ENCODE measurements at places on chromosomes 5 and 9.

- DNase-seq = no peak
These were observed 26.7 kb downstream of the LHX2 start for GRCh38 chr9:124038239-124038638.

GRCh38 chr9:119289740-119290433, 79.3 kb downstream of the BRINP1 start:
- peak; percentile 26 for DNase-seq

- DNase-seq = no peak
These were observed 154.7 kb downstream of the KIAA0825 start for GRCh38 chr5:94463739-94464138.

DNA sequence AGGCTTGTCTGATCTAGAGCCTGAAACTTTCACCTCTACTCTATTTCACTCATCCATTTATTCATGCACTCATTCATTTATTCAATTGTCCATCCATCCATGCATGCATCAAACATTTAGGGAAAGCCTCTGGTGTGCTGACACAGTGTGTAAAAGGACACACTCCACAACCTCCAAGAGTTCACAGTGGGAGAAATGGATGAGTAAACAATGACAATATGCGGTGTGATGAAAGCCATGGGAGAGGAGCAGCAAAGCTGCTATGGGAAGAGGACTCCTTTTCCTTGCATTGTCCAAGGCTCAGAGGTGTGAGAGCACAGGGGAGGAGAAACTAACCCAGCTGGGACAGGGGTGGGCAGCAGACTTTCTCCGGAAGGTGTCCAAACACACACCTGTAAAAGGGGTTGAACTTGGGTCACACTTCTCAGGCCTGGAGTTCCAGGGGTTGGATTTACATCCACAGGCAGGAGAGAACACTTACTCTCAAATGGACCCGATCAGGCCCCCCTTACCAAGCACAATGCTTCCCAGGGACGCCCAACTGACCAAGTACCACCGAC, 21.2 kb upstream of the PFDN1 start:
- DNase-seq = no peak

DNA sequence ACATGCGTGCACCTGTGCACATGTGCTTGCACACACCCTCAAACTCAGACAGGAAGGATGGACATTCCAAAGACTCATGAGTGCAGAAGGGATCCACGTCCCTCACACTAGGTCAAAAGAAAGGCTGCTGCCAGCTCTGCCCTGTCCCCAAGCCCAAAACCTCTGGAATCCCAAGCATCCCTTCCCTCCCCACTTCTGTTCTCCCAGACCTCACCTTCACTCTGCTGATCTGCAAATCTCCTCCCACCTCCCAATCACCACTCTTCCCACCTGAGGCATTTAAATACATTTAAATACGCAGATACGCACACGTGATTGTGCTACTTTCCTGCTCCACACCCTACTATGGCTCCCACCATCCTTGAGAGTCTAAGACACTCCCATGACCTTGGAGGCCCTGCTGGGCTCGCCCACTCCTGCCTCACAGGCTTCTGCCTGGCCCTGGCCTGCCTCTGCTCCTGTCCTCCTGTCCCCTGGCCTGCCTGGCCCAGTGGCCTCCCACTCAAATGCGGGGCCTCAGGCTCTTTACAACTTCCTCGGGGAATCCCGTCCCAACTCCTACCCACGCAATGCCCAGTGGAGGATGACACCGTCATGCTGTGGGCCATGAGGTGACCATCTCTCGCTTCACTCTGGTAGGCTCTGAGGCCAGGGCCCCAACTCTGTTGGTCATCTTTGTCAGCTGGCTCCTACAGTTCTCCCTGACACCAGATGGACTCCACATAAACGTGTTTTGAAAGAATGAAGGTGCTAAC, 478.4 kb upstream of the DAP start:
- DNase-seq = no peak

GRCh38 chr5:2000591-2000990, 117.9 kb upstream of the IRX4 start:
- DNase-seq = no peak

GRCh38 chr9:79768194-79768593, 196.4 kb downstream of the TLE4 start:
- no peak for DNase-seq

DNA sequence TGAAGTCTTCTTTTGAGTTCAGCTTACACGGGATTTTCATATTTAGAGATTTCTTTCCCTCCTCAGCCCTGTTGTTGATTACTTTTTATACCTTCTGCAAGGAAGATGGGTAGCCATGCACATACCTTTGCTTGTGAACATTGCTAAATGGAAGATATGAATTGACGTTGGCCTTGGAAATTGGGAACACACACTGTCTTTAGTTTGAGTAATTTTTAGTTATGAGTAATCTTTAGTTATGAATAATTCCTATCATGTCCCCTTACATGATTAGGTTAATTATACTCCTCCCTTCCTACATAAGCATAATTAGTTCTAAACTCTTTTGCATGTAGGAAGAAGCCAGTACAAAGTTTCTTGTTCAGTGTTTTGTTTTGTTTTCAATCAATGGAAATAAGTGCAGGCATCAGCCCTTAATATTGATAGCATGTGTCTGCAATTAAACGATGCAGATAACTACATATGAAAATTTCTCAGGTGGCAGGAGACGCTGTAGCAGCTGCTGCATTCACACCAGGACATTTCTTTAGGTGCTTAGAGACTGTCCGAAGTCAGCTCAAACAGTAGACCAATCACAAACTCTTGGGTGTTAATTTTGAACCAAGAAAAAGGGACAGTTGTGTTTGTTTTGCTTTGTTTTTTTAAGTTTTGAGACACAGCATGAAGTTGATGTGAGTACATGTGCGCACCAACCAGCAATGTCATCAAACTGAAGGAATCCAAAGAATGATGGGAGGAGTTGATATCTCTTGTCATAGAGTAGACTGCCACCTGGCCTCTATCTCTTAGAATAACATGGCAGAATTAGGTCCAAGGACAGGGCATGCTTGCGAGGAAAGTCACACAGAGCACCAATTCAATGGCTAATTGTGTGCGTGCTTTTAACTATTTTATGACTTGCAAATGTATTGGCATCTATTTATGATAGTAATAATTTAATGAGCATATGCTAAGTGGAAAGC, 51.4 kb downstream of the SMARCA2 start:
- peak; percentile 7 for DNase-seq

DNA sequence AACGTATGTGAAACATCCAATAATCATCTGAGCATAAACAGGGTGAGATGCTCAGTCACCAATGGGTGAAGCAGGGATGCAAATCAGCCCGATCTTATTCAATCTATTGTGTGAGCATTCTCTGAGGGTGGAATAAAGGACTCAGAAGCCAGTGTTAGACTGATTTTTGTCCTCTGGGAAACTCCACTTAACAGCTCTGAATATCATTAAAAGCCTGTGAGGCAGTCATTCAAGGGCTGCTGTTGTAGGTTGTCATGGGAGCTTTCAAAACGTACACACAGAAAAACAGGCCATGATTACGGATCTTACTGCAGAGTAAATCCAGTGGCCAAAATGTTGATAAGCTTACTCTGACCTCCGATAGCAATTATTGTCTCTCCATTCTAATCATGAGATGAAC, 266.5 kb upstream of the EFNA5 start:
- DNase-seq = no peak

DNA sequence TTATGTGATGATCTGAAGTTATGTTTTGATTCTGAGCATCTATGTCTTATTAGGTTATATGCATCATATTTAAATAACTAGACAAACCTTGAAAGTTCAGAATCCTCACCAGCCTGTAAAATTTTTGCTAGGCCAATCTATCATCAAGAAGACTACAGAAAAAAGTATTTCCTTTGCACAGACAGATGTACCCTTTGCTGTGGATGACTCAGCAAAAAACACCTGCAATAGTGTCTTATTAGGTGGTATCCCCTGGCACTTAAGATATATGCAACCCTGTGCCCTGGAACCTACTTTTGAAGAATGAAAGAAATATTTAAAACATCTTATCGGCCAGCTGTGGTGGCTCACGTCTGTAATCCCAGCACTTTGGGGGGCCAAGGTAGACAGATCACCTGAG, 130.6 kb downstream of the SLF1 start:
- no peak for DNase-seq

- peak; percentile 60 for DNase-seq
These were observed 12.7 kb upstream of the THG1L start for GRCh38 chr5:157718519-157718918.
